Sciatic nerve (tissue), 2 donors: ENCODE measurements at places on chromosomes 4 and X. TPM values are rescaled to one million over a fixed set of nuclear protein-coding genes. Genes with fewer than 3 reads are reported as not detected.

GRCh38 chrX:79138658-79139241, 5.7 kb upstream of the GPR174 start:
- no peak for DNase-seq

The ARSD gene
- 20.1 TPM for total RNA-seq

GRCh38 chrX:23699636-23700194, 32.4 kb downstream of the PRDX4 start:
- DNase-seq: no peak

DNA sequence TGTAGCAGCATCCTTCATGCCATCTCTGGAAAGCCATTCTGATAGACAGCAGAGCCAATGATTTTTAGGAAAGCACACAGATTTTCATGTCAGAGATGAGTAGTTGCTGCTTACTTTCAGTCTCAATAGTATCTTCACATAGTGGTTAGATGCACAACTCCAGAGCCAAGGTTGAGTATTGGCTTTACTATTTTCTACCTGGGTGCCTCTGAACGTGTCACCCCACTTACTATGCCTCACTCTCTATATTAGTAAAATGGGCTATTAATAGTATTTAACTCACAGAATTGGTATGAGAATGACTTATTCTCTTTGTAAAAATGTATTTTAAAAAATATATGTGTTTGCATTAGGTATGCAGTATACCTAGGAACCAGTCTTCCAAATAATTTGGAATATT, 108.8 kb upstream of the STIM2 start:
- no peak for DNase-seq

DNA sequence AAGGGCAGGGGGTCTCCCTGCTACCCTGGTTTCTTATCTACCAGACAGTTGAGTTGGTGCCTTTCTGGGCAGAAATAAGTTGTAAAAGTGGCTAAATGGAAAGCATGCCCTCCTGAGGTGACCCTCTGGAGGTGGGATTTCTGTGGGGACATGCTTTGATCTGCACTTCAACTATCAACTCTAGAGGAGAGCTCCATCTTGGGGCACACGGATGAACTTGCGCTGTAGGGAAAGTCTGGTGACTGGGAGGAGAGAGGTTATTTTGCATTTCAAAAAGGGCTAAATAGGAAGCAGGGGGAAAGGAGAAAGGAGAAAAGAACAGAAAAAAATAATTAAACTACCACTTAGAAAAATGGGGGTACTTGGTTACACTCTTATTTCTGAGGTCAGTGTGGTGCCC, 12.7 kb upstream of the RHOXF2B start:
- DNase-seq: no peak

- DNase-seq: no peak
Observed at GRCh38 chr4:41579526-41579925, 41.6 kb downstream of the LIMCH1 start.

DNA sequence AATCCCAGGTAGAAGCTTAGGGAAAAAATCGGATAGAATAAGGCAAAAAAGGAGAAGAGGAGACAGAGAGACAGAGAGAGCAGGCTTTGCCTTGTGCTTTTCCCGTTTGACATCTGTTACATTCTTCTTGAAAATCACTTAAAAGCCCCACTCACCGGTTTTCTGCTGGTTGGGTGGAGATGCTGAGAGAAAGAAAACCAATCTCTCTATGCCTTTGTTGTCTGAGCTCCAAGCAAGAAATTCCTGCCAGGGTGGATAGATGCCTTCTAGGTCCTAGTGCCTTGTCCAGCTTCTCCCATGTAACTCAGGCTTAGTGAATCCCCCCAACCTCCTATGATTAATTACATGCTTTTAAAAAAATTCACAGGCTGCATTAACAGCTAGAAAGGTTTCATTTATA, at the start of gene DCX:
Gene DCX, minus strand, starts transcription at position 210 of the 400 bp plus-strand sequence. CDS start 1,794 bp downstream, outside the sequence.
- no peak for DNase-seq

GRCh38 chr4:71648448-71648847, 135.4 kb downstream of the GC start:
- DNase-seq: no peak

DNA sequence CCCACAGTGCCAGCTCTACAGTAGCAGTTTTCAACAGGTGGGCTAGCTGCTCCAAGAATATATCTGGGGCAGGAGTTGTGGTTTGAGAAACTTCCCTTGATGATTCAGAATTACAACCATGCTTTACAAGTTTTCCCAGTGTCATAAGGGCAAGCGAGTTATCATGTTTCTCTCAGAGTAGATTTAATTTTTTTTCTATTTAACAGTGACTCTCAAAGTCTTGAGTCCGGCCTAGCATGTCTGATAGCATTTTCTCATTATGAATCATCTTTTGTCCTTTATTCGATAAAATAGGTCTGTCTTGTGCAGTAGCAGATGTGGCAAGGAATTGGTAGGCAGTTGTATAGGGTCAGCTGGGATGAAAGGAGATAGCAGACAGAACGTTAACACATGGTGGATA, 62.2 kb upstream of the SPANXD start:
- no peak for DNase-seq

GRCh38 chr4:17232566-17233253, 279.2 kb downstream of the QDPR start:
- DNase-seq: no peak

The PHKA1 gene
- total RNA-seq: 2.8 TPM

The STATH gene
- not detected for total RNA-seq
